Kidney capillary endothelial cell (primary cell): ENCODE measurements at places on chromosomes 11 and 22.

- no peak for DNase-seq
These were observed 20.6 kb downstream of the MUC5AC start for GRCh38 chr11:1178201-1178885.

GRCh38 chr22:27467711-27468110, 333.8 kb downstream of the MN1 start:
- no peak for DNase-seq

- no peak for DNase-seq
These were observed 17.6 kb upstream of the TOLLIP start for GRCh38 chr11:1327064-1327460.

GRCh38 chr11:46463701-46464421, 72.3 kb upstream of the CHRM4 start:
- DNase-seq: no peak

DNA sequence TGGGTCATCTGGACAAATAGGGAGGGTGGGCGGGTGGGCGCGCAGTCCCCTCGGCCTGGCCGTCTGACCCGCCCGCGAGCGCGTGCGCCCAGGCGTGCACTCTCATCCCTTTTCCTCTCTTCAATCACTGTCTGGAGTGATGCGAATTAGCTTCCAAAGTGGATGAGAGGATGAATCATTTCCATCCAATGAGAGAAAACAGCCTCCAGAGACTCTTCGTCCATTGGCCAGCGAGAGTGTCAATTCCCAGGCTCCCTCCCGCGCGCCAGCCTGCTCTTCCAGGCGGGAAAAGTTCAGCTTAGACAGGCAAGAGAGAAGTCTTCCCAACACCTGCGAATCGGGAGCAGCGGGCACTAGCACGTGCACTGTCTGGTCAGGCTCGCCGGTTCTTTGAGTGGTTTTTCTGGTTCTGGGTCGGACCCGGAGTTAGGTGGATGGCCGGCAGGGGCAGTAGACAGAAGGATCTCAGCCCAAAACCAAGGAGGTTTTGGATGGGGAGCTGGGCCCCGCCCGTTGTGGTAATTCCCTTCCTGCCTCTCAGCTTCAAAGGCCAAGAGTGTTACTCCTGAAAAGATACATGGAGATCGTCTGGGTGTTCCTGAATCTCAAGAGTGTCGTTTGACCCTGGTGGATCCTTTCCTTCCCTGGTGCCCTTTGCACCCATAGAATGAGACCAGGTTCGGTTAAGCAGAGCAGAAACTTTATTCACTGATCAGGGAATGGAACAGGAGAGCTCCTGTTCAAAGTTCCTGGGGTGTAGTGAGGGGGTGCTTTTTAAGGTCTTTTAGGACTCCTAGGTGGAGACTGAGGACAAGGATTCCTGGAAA, 33.4 kb upstream of the GLYATL1 start:
- peak; percentile 10 for DNase-seq

- DNase-seq: no peak
These were observed 26.8 kb downstream of the PAK1 start for GRCh38 chr11:77446911-77447629.

DNA sequence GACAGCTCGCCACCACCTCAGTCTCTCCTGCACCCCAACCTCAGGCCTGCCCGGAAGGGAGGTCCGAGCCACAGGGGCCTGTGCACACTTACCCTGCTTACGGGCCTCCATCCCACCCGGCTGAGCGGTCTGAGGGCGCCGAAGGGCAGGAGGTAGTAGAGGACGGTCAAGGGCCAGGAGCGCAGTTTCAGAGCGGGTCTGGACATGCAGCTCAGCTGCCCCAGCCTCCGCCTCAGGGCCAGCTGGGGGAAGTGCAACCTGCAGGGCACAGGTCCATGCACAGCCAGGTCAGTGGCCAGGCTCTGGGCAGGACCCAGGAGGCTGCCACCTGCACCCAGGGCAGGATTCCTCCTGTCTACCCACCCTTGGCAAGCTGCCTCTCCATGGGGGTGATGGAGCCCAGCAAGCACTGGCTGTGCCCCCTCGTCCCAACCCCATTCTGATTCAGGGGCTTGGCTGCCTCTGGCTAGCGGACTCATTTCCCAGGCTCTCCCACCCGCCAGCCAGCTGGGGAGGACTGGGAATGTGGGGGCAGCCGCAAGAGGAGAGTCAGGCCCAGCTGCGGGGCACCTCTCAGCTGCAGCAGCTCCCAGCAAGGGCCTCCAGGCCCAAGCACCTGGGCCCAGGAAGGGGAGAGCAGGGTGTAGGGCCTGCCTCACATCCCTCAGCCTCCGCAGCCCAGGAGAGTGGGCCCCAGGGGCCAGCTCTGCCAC, 38.3 kb downstream of the PISD start:
- DNase-seq: no peak
